ENCODE measurements at places on chromosomes 5 and 9.
A peak's percentile ranks its signal among the peaks of the same experiment; 100 is the strongest.

GRCh38 chr5:57931807-57932206 lies 449.2 kb upstream of the ACTBL2 start:
- DNase-seq: no peak

- DNase-seq: no peak
These were observed 148.2 kb downstream of the CAAP1 start for GRCh38 chr9:26744191-26744965.

DNA sequence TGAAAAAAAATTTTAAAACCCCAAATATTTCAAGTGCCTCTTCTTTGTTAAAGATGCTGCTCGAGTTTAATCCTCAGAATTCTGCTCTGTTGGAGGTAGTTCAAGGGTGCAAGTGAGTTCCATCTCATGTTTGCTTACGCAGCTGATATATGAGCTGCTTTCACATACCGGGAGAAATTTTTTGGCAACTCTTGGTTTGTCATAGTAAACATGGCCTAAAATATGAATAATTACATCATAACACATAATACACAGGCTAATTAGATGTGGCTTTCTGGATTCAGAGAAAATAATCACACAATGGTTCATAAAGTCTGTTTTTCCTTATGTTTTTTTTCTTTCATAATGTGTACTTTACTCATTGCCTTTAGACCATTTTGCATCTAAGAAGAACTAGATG lies 1134.1 kb downstream of the PTPRD start:
- DNase-seq: no peak

- no peak for DNase-seq
These were observed 417.5 kb upstream of the MEF2C start for GRCh38 chr5:89300426-89300970.

DNA sequence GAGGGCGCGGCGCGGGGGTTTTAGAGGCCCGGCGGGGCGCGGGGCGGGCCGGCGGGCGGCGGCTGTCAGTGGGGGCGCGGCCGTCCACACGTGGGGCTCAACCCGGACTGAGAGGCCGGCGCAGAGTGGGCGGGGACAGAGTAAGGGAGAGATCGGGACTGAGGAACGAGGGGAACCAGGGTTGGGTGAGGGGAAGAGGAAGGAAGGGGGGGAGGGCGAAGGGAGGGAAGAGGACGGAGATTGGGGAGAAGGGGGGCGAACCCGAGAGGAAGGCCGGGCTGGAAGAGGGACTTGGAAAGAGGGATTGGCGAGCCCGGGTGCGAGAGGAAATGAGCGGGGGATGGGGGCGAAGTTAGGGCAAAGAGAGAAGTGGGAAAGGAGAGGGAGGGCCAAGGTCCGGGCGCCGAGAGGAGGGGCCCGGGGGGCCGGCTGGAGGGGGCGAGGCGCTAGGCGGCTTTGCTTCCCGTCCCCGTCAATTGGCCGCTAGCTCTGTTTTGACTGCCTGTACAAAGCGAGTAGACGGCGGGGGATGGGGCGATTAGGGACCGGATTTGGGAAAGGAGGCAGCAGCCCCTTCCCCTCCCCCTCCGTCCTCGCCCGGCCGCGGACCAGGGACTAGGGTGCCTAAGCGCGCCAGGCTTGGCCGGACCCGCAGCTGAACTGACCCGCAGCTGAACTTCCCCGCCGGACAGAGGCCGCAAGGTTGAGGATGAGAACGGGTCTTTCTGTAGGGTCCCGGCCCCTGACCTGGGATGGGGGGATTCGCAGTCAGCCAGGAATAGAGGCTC lies 399 bp upstream of the FBN2 start:
- peak; percentile 96 for DNase-seq

DNA sequence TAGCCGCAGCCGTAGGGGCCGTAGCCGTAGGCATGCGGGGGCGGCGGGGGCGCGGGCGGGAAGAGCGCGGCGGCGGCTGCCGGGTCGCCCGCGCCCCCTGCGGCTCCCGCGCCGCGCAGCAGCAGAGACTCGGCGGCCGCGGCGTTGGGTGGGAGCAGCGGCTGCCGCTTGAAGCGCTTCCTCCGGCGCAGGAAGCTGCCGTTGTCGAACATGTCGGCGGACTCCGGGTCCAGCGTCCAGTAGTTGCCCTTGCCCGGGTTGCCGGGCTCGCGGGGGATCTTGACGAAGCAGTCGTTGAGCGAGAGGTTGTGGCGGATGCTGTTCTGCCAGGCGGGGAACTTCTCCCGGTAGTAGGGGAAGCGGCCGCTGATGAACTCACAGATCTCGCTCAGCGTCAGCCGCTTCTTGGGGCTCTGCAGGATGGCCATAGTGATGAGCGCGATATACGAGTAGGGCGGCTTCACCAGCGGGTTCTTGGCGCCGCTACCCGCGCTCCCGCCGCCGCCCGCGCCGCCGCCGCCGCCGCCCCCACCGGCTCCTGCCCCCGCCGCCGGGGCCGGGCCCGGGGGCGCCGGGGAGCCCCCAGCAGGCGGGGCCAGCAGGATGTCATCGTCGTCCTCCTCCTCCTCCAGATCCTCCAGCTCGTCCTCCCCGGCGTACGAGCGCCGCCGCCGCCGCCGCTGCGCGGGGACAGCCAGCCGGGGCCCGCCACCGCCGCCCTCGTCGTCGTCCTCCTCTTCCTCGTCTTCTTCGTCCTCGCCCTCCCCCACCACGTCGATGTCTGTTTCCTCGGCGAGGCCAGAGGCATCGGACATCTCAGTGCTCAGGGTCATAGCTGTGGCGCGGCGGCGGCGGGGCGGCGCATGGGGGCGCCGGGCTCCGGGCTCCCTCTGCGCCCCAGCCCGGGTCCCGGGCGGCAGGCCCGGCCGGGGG lies 781 bp downstream of the FOXD1 start:
- DNase-seq: peak; percentile 68

GRCh38 chr9:109115931-109116526 lies 3.7 kb downstream of the TMEM245 start:
- no peak for DNase-seq

DNA sequence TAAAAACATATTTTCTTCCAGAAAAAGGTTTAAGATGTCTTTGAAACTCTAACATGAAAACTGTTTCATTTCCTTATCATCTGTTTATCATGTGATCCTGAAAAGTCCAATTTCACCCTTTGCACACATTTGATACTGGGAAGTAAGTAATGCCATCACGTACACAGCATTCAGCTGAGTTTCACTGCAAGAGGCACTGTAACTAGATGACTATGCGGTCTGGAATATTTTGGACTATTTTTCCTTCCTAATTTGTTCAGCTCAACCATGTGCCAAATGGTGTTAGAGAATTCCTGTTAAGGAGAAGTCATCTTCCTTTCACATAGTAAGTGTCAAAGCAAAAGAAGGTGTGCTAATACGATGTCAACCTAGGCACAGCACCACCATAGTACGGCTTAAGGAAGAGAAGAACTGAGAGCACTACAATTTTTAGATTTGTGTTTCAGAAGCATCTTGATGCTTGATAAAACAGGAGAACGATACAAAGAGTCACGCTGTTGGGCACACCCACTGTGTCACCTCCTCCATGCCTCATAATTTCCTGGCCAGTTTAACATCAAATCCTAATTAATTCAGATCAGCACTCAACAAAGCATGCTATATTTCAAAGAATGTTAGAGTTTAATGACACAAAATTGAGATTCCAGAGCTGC lies 77.5 kb downstream of the GNAQ start:
- no peak for DNase-seq

DNA sequence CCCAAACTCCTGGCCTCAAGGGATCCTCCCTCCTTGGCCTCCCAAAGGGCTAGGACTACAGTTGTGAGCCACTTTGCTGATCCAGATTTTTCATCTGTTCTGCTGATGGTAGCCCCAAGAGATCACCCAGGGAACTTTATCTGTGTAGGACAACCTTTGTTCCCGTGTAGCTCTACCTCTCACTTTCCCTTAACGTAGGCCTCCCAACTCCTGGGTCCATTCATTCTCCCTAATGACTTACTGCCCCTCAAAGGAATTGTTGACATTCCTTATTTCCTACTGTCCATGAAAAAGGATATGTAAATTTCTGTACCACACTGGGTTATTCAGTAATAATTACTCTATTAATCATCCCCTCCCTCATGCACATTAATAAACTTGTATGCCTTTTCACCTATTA lies 51.0 kb upstream of the PHF24 start:
- DNase-seq: no peak

DNA sequence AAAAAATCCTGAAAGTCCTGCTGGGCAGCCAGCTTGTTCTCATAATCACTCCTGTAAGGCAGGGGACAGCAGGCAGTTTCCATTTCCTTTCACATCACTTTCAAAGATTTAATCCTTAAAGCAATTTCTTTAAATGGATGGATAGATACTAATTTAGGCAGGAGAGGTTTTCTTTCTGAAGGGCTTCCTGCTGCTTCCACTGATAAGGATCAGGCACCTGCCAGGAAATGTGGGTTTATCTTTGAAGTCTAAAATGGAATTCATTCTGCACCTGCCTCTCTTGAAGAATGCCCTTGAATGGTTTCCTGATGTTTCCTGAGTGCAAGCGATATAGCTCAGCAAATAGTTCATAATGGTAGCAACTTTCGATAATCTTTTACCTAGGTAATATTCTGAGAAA lies 64.5 kb downstream of the STARD4 start:
- no peak for DNase-seq

DNA sequence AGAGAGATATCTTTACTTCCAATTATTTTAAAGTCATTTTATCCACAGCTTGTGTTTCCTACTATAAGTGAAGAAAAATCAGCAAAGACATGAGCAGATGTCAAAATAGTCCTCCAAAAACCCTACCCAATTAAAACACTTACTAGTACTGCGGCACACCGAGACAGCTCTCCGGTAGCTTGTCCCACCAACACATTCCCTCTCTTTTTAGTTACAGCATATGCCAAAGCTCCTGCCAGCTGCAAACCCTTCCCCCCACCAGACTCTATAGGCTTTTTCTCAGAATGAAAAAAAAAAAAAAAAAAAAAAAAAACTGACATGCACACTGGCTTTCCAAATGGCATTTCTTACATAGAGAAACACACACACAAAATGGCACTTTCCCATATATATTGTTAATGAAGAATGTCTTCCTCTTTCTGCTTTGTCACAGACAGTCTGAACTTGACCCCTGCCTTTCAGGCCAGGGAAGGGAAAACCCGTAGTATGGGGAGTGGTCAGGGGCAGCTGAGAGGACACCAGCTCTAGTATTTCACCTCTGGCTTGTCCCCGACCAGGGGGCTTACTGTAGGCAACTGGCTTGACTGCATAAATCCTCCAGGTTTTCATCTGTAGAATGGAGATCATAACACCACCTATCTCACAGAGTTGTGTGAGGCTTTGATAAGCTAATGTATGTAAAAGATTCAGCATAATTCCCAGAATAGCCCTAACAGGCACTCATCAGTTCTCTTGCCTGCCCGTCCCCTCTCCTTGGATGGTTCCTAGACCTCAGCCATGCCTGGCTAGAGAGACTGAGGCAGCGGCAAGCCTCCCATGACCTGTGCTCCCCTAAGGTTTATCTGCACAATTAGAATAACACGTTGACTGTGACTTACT lies 233.6 kb downstream of the CRB2 start:
- no peak for DNase-seq

GRCh38 chr5:147818290-147818689 lies 13.2 kb downstream of the SPINK1 start:
- DNase-seq: no peak

GRCh38 chr9:14296495-14297113 lies 17.3 kb downstream of the NFIB start:
- DNase-seq: no peak

GRCh38 chr5:81750308-81751008 lies 439 bp downstream of the SSBP2 start:
- no peak for DNase-seq

DNA sequence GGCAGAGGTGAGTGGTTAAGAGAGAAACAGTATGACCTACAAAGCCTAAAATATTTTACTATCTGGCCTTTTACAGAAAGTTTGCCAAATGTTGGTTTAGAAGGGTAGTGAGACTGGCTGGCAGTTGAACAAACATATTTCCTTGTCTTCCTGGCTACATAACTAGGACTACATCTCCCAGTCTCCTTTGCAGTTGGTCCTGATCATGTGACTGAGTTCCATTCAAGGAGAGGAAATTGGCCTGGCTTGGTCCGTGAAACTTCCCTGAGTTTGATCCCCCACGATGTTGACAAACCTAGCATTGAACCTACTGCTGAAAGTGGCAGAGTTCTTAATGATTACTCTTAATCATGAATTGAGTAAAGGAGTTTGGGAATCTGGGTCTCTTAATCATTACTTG lies 280.8 kb downstream of the SLIT3 start:
- no peak for DNase-seq

DNA sequence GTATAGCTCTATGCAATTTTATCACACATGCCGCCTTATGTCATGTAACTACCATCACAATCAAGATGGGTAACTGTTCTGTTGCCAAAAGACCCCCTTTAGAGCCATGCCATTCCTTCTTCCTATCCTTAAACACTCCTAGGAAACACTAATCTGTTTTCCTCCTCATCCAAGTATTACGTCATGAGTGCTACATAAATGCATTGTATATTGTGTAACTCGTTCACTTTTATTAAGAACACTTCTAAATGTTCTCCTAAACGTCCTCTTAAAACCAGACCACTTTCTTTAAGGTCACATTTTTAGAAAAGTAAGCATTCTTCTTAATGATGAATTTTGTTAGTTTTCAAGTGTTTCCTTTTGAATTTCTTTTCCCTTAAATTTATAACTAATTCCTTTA lies 49.8 kb upstream of the MTMR12 start:
- DNase-seq: no peak

- no peak for DNase-seq
These were observed at the start of gene PCDHGA10 for GRCh38 chr5:141412854-141413539. Gene PCDHGA10 (plus strand): TSS chr5:141412987. CDS start chr5:141413176, 189 bp downstream.

- DNase-seq: no peak
These were observed 231.3 kb downstream of the NPR3 start for GRCh38 chr5:32942225-32942989.

GRCh38 chr9:80885894-80886293 lies 803.5 kb downstream of the TLE1 start:
- no peak for DNase-seq

DNA sequence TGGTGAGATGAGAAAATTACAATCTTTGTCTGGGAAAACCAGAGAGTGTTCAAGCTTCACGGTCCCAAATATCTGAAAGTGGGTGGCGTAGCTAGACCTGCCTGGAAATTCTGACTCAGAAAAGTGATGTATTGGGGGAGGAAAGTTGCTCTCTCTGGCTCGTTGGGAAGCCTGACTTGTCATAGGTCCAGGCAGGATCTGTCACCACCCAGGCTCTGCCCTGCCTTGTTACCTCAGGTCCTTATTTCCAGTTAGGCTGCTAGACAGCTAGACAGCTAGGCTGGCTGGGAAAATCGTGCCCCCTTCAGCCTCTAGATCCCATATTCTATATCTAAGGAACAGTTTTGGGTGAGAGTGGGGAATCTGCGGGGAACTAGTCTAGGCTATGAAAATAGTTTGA lies 41.0 kb upstream of the HCN1 start:
- no peak for DNase-seq

- DNase-seq: no peak
These were observed 119.4 kb downstream of the TLR4 start for GRCh38 chr9:117823576-117823975.
